ENCODE measurements at places on chromosomes 4 and X. TPM values are rescaled to one million over a fixed set of nuclear protein-coding genes. Genes with fewer than 3 reads are reported as not detected.

DNA sequence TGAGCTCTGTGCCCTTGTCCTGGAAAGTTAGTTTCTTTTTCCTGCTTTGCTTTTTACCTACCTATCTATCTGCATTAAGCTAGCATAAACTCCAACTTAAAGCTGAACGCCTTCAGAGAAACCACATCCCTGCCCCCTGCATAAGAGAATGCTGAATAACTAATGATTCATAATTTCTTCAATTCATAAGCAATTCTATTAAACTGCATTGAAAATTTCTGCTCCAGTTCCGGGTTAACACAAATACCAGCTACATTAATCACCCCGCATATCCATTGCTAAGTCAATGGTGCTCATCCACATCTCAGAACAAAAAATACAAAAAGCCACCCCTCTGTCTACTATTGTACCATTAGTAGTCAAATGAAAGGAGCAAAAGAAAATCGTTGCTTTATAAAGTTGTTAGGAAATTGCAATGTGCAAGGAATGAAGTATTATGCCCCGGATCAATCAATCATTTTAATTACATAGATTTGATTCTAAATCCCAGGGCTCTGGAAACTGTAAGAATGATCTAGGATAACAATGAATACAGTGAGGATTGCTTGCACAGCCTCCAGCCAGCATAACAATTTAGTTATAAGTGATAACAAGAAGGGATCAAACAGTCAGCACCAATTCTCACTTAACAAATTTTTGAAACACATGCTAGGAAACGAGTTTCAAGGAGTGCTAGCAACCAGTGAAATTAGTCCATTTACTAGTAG, 106.8 kb downstream of the ELOVL6 start:
- no peak for DNase-seq

DNA sequence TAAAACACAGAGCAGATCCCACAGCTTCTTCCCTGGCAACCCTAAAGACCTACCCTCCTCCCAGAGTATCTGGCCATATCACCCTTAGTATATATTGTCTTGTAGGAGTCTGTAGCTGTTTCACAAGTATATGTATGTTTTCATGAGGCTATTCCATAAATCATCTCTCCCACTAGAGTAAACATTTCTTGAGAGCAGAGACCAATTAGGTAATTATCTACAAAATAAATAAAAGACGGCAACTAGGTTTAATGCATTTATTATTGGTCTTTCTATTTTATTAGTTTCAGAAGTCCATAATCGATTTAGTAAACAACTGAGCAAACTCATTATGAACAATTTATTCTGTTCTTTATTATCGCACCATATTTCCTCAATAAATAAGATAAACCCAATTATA, 7.0 kb downstream of the ACOT9 start:
- no peak for DNase-seq

Gene FTSJ1
- 55.4 TPM for total RNA-seq

DNA sequence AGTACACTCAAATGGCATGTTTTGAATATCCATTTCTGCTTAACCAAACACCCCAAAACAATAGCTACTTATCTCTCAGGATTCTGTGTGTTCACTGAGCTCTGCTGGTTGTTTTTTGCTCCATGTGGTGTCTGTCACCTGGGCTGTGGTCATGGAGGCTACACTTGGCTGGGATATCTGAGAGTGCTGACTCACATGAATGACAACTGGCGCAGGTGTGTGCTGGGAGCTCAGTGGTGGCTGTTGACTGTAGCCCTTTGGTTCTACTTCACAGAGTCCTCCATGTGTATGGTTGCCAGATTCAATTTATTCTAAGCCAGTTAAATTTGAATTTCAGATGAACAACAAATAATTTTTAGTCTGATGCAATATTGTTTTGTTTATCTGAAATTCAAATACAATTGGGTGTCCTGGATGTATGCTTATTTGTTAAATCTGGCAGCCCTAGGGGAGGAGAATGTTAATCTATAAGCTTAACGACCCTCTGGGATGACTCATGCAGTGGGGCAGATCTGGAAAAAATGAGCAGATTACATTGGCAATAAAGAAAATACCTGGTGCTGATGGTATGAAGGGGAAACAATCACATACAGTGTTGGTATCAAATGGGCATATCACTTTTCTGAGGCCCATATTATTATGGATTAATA, 28.2 kb upstream of the TCEAL4 start:
- no peak for DNase-seq

DNA sequence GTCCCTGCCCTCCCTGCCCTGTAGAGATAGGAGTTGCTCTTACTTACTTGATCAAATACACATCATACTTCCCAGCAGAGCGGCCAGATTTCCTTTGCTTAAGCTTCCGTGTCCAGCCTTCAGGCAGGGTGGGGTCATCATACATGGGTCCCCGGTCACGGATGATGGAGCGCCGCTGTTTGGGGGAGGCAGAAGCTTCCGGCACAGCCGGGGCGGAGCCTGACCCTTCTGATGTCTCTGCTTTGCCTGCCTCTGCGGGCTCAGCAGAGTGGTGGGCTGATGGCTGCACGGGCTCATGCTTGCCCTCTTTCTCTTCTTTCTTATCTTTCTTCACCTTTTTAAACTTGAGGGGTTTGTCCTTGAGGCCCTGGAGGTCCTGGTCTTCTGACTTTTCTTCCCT, 12.5 kb upstream of the IRAK1 start:
- DNase-seq = no peak

- no peak for DNase-seq
Observed at GRCh38 chr4:149766135-149766534, 49.5 kb downstream of the IQCM start.

DNA sequence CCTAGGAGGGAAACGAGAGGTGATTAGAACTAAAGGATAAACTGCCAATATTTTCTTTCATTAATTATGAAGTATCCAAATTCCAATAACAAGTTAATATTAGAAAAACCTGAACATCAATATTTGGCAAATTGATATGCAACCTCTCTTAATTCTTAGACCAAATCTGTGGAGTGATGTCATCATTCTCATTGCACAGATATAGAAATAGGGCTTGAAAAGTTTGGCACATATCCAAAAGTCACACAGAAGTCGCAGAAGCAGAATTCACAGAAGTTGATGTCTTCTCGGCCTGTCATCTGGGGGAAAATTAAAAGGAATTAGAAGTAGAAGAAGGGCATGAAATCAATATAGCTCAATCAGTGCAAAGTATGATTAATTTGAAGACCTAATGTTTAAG, 36.9 kb downstream of the ENPEP start:
- no peak for DNase-seq

DNA sequence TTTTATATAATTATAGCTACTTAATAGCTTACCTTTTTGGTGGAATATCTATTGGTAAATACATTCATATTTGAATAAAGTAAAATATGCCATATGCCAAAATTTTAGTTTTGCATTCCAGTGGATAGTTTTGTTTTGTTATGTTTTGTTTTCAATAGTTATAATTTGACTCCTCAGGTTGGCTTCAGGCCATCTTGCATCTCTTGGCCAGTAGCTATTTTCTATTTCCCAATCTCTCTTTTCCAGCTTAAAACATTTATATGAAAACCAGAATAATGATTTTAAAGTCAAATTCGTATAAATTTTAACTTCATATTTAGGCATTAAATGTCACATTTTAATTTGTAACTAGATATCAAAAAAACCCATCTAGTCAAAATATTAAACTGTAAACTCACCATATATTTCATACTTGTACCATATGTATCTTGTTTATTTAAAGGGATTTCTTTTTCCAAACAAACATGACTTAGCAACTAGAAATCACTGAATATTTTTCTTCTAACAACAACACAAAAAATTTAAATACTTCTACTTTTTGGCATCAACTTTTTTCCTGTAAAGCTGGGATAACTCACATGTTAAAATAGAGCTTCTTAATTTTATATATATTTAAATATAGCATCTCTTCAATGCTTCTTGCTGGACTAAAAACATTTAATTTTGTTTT, 1209.6 kb downstream of the PCDH7 start:
- no peak for DNase-seq

Gene NKX1-1
- not detected for total RNA-seq

- DNase-seq = no peak
Observed at GRCh38 chr4:181077341-181077740, 1165.9 kb upstream of the TENM3 start.

DNA sequence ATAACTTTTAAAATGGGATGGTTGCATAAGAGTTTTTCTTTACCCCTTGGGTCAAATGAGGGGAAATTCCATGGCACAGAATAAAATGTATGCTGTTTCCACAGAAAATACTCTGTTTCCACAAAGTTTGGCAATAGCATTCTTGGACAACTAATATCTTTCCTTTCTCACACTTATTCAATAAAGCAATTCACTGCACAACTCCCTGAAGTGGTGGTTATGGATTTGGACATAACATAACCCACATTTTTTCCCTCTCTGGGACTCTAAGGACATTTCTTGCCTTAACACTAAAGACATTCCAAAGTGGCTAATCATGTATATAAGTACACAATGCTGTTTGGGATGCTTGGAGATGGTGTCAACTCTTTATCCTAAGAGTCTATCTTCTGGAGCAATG, 51.7 kb upstream of the GPM6B start:
- DNase-seq = no peak

DNA sequence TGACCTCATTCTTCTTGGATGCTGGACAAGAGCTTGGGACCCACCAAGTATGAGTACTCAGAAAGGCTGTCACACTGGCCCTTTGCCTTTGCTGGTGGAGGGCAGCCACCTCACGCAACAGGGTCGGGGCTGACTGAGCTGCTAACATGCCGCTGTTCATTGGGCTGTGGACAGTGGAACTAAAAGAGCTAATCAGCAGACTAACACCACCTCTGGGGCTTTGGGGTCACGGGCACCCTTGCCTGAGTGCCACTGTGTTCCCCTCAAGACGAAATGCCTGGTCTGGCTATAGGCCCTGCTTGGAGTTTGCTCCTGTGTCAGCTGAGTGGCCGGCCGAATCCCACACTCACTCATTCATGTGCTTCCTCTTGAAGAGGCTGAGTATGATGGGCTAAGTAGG, 559.6 kb downstream of the SPRY1 start:
- no peak for DNase-seq

Gene CXCL9
- total RNA-seq = not detected

DNA sequence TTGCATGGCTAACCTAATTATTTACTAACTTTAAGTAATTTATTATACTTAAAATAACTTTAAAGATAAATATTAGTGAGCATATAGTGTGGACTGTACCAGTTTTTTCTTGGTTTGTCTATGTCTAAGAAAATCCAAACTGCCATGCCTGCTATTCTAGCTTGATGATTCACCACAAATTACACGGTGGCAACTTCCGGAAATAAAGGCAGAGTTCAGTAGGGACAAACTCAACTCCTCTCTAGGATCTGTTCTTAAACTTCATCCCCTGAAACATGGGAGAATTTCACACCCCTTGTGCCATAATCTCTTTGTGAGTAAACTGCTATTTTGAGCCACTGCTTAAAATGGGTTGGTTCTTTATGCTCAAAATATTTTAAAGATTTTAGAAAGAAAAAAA, 213.6 kb upstream of the NRK start:
- no peak for DNase-seq

DNA sequence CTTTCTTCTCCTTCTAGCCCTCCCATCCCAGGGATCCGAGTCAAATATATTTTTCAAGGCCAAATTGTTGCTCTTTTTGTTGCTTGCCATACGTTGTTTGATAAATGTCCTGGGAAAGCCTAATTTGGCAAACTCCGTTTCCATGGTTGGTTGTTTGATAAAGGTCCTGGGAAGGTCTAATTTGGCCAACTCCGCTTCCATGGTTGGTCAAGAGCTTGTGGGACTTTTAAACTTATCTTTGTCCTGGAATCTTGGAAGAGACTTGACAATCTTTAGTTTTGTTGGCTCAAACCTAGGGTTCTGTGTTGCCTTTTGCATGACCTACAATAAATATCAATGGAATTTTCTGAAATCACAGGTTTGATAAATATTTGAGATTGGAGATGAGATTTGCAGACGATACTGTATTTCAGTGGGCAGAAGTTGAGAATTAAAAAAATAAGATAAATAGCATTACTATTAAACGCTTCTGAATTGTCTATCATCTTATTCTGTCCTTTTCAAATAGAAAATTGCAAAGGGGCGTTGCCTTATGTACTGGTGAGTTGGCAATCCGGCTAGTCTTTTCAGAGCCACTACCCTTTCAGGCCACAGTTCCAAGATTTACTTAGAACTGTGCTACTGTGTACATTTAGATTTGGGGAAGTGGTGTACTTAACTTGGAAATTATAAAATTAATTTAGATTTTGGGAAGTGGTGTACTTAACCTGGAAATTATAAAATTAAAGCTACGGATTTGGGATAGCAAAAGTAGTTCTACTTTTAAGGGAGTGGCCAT, 804 bp downstream of the OSTC start:
- no peak for DNase-seq

Gene MRPL1
- 37.0 TPM for total RNA-seq

- no peak for DNase-seq
Observed at GRCh38 chrX:139454743-139455142, 75.8 kb upstream of the F9 start.

DNA sequence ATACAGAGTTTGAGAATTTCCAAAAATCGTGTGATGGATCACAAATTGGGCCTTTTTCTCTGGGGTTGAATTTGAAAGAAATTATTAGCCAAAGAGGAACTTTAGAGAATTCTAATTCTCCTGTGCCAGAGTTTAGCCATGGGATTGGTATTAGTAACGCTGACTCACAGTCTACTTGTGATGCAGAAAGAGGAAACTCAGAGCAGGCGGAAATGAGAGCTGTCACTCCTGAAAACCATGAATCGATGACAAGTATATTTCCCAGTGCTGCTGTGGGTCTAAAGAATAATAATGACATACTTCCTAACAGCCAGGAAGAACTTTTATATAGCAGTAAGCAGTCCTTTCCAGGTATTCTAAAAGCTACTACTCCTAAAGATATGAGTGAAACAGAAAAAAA, 64.9 kb downstream of the N4BP2 start:
- no peak for DNase-seq

GRCh38 chrX:104310090-104310489, 55.4 kb upstream of the ESX1 start:
- DNase-seq = no peak

DNA sequence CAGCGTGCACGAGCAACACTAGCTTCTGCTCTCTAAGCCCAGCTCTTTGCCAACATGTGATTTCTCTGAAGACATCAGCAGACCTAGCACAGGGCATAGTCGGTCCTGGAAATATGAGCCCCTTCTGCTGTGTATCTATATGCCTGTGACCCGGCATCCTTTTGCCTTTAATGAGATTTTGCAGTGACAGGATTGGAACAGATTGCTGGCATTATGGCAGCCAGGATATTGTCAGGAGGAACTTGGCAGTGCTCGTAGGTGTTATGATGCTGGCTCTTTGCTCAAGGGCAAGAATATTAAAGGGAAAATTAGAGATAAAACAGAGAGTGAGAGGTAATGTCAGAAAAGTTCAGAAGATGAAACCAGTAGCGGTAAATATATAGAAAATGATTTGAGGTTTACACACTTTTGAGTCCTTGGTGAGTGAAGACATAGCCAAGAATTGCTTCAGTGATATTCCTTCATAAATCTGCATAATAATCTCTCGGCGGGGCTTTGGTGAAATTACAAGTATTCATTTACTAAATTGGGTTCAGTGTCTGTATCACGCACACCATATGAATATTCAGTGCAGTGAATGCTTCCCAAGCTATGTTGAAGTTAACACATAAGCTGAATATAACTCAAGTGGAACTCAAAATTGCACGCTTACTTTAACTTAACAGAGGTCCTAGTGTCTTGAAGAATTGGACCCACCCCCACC, 502.1 kb upstream of the NR3C2 start:
- DNase-seq = no peak

- DNase-seq = no peak
Observed at GRCh38 chr4:14364953-14365536, 637.2 kb upstream of the CPEB2 start.

Measured in H1 (cell line).